Fibroblast of upper back skin (primary cell): ENCODE measurements at places on chromosomes 1 and 21.

- no peak for DNase-seq
Measured at GRCh38 chr1:213325482-213325881, 274.4 kb downstream of the RPS6KC1 start.

DNA sequence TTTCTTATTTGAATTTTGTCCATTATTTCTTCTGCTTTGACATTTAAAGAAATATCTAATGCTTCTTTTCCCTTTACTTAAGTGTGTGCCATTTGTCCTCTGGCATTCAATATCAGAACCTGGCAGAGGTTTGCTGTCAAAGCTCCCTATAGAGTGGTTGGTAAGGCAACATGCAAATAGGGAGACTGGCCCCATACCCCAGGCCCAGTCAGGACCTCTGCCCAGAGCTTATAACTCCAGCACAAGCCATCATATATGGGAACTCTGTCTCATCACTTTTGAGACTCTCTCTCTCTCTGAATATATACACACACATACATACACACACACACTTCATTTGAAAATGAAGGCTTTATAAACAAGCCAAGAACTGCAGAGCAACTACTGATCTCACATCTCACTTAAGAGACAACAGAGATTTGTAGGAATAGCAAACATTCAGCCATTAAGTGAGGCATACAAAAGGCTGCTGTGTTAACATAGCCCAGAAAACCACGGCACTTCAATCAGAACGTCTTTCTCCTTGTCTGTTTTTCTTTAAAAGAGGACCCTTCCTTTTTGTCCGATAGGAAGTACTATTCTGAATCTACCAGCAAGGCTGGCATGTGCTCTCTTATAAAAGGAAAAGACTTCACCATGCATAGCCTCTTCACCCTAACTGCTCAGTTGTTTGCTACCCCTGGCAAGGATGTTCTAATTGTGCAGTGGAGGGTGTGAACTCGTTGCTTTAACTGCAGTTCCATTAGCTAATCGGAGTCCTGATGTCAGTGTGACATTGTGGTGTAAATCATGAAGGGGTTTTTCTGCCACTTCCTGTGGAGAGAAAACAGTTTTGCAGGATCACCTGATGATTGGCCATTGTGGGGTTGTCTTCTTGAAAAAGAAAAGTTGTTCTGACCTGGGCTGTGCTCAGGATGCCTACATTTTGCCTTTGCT, 101.7 kb downstream of the NR5A2 start:
- DNase-seq: no peak

- peak; percentile 19 for DNase-seq
Measured at GRCh38 chr1:155277902-155278688, 832 bp downstream of the HCN3 start.

- peak; percentile 88 for DNase-seq
Measured at GRCh38 chr1:31400393-31400792, 12.6 kb upstream of the SERINC2 start.

- DNase-seq: no peak
Measured at GRCh38 chr1:54404939-54405897, 976 bp downstream of the SSBP3 start.

GRCh38 chr21:33412832-33413519, 9.8 kb downstream of the IFNGR2 start:
- DNase-seq: no peak

- DNase-seq: no peak
Measured at GRCh38 chr1:234258071-234258470, 115.2 kb upstream of the COA6 start.

DNA sequence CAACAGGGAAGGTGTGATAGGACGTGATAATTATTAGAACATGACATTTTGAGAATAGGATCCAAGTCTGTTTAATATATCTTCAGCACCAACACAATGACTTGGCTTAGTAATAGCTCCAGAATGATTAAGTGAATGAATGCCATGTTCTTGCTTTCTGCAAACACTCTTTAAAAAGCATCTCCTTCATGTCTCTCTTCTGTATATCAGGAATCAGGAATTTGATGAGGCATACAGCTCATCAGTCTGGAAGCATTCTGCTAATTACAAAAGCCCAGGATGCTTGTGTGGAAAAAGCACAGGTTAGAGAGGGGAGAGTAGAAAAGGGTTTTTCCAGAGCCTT, 113.0 kb upstream of the ZNF648 start:
- DNase-seq: no peak

DNA sequence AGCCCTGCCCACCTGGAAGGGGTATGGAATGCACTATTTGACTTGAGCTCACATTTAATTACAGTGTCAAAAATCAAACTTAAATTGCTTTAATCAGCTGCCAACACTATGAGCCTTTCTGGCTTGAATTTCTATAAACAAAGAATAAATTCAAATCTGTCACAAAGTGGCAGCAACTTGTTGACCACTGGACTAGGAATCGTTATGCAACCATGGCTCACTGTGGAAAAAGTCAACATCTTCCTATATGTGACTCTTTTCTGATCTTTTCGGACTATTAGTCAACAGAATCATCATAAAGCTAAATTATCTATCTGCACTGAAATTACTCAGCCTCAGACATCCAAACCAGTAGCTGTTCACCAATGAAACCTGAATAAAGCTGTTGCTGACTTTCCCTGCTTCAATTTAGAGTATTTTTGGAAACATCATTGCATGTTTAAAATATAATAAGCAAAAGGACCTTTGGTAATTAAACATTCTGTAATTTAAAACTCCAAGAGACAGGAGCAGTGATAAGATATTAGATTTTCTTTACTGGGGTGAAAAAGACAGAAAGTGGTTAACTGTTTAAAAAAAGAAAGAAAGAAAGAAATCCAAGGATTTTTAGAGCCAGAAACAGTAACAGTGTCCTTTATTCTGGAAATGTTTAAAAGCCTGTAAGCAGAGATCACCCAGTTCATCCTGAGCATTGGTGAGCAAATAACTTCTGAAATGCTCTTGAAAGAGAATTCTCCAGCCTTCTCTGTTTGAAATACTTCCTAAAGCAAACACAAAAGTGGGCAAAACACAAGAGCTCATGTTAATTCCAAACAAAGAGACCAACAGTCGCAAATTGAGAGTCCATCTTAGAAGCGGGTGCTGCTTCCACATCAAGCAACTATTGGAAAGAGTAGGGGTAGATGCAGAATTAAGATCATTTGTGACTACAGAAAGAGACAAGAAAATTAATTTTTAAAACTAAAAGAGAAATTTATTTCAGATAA, 26.2 kb upstream of the ERG start:
- no peak for DNase-seq

GRCh38 chr1:58919226-58919958, 135.5 kb upstream of the JUN start:
- DNase-seq: no peak

DNA sequence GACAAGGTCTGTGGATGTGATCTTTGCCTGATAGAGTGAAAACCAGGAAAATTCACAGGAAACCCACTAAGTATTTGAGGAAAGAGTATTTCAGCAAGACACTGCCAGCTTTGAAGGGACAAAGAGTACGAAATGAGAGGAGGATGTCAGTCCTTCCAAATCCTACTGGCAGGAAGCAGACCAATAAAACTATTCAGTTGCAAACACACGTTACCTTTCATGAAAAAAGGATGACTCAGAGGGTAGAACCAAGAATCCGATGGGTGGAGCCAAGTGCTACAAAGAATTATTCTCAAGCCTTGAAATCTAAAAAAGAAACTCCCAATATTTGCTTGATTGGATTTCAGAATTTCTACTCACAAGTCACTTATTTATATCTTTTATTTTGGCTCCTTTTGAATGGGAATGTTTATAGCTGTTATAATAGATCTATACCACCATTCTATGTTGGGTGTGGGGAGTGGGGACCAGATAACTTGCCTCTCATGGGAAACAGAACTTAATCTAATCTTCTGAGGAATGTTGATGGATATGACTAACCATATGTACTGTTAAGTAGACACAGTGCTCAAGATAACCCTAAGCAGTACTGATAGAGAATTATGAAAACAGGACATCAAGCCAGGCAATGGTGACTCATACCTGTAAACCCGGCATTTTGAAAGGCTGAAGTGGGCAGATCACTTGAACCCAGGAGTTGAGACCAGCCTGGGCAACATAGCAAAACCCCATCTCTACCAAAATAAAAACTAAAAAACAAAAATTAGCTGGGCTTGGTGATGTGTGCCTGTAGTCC, 19.3 kb upstream of the HEATR1 start:
- DNase-seq: no peak

DNA sequence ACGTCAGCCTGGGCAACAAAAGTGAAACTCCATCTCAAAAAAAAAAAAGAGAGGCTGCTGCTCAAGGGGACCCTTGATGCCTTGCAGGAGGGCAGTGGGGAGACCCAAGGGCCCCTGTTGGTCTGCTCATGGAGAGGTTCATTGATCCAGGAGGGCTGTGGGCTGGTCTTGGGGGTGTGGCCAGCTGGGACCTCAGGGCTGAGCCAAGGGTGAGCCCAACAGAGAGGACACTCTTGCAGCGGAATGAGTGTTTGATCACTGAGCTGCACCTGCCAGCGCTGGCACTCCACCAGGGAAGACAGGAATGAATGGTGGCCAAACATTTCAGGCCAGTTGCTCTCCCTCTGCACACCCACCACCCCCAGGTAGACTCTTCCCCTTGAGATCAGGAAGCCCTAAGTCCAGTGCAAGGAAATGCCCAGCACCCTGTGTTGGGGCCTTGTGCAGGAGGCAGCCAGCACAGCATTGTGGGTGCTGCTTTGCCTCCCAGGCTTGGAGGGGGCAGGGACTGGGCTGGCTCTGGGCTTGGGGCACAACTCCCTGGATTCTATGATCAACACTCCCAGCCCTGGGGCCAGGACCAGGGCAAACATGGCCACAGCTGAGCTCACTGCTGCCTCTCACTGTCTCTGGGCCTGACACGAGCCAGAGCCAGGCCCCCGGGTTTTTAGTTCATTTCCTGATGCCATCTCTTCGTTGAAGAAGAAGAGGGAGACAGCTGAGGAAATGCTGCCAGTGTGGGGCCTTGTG, 50.7 kb downstream of the IRF2BP2 start:
- DNase-seq: no peak

DNA sequence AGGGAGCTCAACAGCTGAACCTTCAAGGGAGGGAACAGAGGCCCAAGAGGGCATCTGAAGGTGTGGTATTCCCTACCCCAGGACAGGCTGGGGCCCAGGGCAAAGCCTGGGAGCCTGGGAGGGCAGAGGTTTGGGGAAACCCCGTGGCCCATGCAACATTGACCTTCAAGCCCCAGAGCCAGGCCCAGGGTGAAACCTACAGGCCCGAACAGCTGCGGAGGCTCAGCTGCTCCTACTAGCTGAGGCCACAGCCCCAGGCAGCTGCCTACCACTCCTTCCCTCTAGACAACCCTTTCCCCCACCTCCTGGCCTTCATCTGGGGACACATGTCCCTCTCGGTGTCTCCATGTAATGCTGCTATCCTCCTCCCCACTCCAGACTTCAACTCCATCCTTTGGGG, 3.2 kb downstream of the LAD1 start:
- no peak for DNase-seq

DNA sequence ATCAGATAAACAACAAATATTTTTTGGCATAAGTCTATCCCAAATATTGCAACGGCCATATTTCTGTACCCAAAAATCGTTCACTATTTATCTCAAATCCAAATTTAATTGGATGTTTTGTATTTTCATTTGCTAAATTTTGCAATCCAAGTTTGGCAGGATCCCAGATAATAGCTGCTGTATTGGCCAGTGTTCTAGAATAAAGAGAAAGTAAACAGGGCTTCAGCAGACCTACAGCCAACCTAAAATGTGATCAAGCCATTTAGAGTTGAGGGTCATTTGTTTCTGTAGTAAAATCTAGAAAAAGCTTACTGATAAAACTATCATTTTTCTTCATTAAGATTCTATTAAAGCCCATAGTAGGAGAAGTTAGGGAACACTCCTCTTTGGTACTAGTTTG, 506.6 kb upstream of the PTBP2 start:
- DNase-seq: no peak

- no peak for DNase-seq
Measured at GRCh38 chr1:237179503-237179902, 137.5 kb downstream of the RYR2 start.

DNA sequence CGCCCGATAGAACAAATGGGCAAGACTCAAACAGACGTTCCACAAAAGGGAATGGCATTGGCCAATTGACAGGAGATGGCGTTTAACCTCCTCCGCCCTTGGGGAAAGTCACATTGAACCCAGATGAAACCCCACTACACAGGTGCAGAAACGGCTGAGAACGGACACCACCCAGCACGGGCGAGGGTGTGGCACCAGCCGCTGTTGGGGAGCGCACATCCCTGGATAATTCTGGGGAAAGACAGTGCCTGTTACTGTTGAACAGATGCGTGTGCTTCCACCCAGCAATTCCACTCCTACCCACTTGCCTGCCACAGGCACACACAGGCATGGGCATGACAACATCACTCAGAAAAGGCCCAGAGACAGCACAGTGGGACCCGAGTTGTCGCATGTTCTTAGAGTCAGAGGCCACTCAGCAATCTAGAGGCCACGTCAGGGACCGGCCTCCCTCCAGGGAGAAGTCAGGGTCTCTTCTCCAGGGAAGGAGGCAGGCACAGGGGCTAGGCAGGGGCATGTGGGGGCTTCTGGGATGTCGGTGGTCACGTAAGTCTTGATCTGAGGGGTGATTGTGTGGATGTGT, 15.2 kb downstream of the PRXL2B start:
- DNase-seq: no peak

GRCh38 chr1:212915245-212916091, 34.9 kb upstream of the VASH2 start:
- DNase-seq: peak; percentile 59

DNA sequence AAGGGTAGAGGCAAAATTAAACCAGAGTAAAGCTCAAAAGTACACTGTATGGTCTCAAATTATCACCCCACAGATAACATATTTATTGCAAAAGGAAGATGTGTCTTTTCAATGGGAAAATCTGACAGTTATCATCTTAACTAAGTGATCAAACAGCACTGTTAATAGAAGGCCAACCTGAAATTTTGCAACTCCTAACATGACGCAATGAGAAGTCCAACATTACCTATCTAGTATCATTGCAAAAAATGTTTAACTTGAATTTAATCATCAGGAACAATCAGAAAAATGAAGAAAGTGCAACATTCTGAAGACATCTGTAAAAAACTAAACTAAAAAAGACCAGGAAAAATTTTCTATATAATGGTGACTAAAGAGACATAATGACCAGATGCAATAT, 156.7 kb upstream of the POGK start:
- no peak for DNase-seq

DNA sequence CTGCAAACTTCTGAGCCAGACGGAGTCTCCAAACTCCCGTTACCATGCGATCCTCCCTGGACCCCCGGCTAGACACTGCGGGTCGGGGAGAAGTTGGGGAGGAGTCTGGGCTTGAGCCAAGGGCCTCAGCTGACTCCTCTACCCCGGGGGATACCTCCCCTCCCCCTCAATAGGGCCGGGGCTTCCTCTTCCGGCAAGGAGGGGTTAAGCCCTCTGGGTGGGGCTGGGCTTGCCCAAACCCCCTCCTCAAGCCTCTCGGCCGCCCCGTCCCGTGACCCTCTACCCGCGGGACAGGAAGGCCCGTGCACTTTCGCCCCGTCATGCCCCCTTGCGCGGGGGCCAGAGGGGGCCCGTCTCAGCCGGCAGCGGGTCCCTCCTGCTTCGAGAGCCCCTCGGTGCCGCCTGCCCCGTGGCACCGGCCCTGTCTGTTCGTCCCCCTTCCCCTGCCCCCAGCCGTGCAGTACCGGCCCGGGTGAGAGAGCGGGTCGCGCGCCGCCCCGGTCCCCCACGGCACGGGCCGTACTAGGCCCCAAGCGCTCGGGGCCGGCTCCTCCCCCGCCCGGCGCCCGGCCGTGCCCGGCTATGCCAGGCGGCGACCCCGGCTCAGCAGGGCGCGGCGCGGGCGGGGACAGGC, 652 bp downstream of the ARL8A start:
- no peak for DNase-seq
